ENCODE measurements at places on chromosomes 13 and 19.

DNA sequence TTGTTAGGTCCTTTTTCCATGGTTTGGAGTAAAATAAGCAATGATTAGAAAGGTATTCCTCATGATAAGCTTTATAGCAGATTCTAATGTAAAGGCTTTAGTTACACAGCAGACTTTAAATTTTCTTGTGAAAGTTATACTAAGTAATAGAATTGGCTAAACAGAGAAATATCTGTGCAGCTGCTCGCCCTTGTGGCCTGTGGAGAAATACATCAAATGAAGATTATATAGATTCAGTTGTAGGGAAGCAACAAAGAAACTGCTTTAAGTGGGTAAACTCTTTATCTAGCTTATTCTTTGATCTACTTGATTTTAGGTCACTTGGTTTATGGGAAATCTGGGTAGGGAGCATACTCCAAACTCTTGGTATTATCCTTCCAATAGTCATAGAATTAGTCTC, 1269.7 kb upstream of the SPRY2 start:
- peak; percentile 4 for DNase-seq

GRCh38 chr13:62207388-62207787, 791.7 kb upstream of the PCDH20 start:
- no peak for DNase-seq

- no peak for DNase-seq
Observed at GRCh38 chr13:30791354-30792001, 56.1 kb downstream of the ALOX5AP start.

- peak; percentile 79 for DNase-seq
Observed at GRCh38 chr19:41219924-41220567, 1.0 kb downstream of the AXL start.
